ENCODE measurements at places on chromosomes 13 and 19.

GRCh38 chr19:53824134-53824611 is at the start of gene NLRP12:
Gene NLRP12, minus strand, starts transcription at chr19:53824314. Its CDS starts 140 bp downstream, at chr19:53824174.
- DNase-seq = peak; percentile 80

- peak; percentile 56 for DNase-seq
Observed at GRCh38 chr13:103844471-103844870, 778.3 kb upstream of the SLC10A2 start.

GRCh38 chr13:40801255-40802217 is 12.1 kb downstream of the SLC25A15 start:
- no peak for DNase-seq

- no peak for DNase-seq
Observed at GRCh38 chr19:16373989-16374388, 49.4 kb downstream of the KLF2 start.

- no peak for DNase-seq
Observed at GRCh38 chr13:76754414-76754813, 131.8 kb downstream of the KCTD12 start.

DNA sequence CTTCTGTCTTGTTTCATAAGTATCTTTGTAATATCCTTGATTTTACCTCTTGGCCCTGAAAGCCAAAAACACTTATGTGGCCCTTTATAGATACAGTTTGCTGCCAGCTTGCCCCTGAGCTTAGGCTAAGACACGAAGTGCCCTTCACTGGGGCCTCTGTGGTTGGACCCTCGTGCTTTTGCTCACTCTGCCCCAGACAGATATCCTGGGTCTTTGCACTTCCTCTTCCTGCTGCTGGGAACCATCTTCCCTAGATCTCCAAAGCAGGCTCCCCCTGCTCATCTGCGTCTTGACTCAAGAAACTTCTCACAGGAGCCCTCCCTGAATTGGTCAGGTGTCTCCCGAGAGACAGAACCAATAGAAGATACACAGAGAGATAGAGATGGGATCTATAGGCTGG is 2.0 kb upstream of the TNFSF14 start:
- DNase-seq = no peak

GRCh38 chr13:46527237-46527636 is 25.7 kb upstream of the LRCH1 start:
- no peak for DNase-seq

GRCh38 chr19:4324228-4324627 is 14.4 kb downstream of the STAP2 start:
- no peak for DNase-seq

DNA sequence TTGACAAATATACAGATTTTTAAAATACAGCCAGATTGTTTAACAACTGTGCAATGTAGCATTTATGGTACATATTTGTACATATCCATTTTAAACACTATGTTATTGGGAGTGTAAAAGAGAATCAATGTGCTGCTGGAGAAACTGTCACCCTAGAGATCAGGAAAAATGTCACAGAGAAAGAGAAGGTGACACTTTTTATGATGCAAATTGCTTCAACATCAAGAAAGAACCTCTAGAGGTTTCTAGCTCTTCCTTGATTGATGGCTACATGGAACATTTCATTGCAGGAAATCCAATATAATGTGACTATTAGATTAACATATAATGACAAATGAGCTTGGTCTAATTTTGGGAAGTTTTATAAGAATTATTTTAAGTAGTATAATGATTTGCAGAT is 1491.2 kb upstream of the PCDH20 start:
- no peak for DNase-seq

GRCh38 chr19:49874503-49875157 is 2.5 kb downstream of the AKT1S1 start:
- no peak for DNase-seq

- peak; percentile 9 for DNase-seq
Observed at GRCh38 chr13:48000559-48001113, 437 bp downstream of the SUCLA2 start.

GRCh38 chr13:46181840-46182490 is at the start of gene LCP1:
Gene LCP1, minus strand, starts transcription at chr13:46182177. Its CDS starts 22,515 bp downstream, at chr13:46159662.
- peak; percentile 95 for DNase-seq

- DNase-seq = no peak
Observed at GRCh38 chr19:19076476-19076875, 12.7 kb downstream of the SLC25A42 start.

DNA sequence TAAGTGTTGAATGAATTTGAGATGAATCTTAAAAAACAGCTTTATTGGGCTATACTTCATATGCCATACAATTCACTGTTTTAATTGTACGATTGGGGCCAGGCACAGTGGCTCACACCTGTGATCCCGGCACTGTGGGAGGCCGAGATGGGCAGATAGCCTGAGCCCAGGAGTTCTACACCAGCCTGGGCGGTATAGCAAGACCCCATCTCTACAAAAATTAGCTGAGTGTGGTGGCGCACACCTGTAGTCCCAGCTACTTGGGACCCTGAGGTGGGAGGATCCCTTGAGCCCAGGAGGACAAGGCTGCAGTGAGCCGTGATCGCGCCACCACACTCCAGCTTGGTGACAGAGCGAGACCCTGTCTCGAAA is 10.3 kb downstream of the ARID3A start:
- DNase-seq = no peak

DNA sequence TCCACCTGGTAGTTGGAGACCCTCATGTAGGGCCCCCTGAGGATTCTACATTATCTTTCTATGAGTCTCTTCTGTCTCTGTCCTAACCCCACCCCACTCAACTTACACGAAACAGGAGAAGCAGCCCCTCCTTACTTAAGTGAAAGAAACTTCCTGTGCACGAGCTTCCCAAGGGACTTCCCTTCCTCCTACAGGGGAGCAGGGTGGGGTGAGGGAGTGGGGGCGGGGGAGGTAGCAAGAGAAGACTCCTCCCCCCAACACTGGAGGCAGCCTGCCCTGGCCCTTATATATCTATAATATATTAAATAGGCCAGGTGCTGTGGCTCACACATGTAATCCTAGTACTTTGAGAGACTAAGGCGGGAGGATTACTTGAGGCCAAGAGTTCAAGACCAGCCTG is 5.5 kb upstream of the PDE4C start:
- no peak for DNase-seq

DNA sequence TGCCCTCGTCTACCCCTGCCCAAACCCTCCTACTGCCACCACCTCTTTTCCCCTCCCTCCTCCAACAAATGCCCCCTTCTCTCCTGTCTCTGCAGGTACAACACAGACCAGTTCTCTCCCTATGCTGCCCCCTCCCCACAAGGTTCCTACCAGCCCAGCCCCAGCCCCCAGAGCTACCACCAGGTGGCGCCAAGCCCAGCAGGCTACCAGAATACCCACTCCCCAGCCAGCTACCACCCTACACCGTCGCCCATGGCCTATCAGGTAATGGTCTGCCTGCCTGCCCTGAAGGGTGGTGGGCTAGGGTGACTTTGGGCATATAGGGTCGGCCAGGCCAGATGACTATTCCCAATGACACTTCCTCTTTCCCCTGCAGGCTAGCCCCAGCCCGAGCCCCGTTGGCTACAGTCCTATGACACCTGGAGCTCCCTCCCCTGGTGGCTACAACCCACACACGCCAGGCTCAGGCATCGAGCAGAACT is 6.5 kb upstream of the TIMM50 start:
- DNase-seq = peak; percentile 62

DNA sequence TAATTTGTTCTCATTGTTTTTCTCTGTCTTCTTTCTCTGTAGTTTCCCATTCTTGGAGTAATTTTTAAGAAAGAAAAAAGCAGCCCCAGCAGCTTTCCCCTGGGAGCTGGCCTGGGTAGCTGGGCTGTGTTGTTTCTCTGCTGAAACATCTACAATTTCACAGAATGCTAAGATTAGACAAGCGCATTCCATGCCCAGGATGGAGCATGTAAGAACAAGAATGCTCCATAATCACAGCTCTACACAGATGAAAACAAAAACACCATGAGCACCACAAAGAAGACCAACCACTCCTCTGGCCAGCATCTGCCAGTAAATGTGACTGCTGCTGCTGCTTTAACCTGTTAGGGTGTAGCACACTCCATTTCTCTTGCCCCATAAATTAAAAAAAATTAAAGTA is 239.2 kb upstream of the SLITRK1 start:
- no peak for DNase-seq

DNA sequence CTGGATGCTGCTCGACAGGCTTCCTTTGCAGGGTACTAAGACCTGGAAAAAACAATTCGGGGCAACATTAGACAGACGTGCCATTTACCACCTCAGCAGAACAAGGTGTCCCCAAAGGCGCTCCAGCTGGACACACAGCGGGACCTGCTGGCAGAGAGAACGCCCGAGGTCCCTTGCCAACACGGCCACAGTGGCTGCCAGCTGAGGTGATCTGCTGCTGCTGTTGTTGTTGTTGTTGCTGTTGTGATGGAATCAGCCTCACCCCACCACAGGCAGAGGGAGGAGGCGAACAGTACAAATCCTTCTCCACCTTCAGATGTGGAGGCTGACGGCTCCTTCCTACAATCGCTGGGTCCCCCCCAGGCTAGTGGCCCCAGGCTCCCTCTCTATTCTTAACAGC is 25.2 kb downstream of the ANKRD27 start:
- no peak for DNase-seq

DNA sequence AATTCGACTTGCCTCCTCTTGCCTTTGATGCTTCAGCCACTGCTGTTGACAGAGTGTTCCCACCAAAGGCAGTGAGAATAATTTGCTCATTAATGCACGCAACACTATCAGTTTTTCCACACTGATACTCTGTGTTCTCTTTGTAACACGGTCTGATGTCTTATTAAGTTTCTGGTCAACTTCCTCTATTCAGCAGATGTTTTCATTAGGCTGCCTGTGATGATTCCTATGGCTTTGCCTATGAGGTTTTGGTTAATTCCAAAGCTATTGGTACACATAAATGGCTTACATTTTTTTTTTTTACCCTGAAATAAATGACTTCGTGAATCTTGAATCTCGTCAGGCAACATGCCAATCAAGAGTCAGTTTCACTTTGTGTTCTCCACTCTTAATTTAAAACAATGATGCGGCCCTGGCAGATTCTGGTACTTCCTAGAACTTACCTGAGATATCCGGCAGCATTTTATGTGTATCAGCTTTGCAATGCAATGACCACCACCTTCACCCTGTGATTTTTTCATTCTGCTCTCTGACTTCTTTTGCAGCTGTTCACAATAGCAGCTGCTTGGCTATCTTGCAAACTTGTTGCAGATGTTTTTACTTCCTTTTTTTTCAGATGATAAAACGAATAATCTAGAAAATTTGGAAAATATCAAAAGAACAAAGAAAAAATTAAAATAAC is 27.5 kb upstream of the KL start:
- peak; percentile 82 for DNase-seq

- no peak for DNase-seq
Observed at GRCh38 chr19:39558624-39559117, 18.7 kb upstream of the EID2 start.

- DNase-seq = no peak
Observed at GRCh38 chr19:45764945-45765701, 3.9 kb downstream of the SIX5 start.

DNA sequence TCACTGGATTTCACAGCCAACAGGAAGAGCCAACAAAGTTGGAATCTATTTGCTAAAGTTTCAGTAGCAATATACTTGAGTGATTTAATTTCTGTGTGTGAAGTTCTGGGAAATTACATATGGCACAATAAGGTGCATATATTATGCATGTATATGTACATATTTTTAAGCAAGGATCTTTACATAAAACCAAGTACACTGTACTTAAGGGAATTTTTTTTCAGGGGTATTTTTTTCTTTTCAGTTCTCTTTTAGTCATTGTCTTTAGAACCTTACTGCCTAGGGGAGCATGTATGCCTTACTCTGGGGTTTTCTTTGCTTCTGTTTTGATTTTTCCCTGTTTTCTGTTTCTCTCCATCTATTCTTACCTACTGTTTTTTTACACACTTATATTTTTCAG is 7.4 kb downstream of the RAP2A start:
- no peak for DNase-seq

- DNase-seq = no peak
Observed at GRCh38 chr13:35792021-35792420, 315.5 kb upstream of the MAB21L1 start.

DNA sequence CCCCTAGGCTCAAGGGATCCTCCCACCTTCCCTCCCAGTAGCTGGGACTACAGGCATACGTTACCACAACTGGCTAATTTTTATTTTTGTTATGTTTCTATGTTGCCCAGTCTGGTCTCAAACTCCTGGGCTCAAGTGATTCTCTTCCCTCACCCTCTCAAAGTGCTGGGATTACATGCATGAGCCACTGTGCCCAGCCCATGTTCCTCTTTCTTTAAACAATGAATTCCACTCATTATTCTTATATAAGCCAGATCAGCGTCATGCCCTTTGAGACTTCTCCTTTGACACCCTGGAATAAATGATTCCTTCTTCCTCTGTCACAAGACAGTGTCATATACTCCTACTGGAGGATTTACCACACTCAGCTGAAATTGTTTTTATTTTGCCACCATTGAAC is 519.9 kb upstream of the SPRY2 start:
- no peak for DNase-seq

DNA sequence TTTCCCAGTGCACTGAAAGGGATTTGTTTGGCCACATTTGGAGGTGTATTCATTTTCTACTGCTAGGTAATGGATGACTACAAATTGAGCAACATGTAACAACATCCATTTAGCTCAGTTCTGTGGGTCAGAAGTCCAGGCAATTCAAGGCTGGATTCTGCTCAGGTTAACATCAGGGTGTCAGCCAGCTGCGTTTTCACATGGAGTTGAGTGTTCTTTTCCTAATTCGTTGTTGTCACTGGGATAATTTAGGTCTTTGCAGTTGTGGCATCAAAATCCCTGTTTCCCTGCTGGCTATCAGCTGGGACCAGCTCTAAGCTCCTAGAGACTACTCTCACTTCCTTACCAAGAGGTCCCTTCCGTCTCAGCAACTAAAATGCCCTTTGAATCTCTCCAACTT is 25.4 kb downstream of the MIR17HG start:
- no peak for DNase-seq

DNA sequence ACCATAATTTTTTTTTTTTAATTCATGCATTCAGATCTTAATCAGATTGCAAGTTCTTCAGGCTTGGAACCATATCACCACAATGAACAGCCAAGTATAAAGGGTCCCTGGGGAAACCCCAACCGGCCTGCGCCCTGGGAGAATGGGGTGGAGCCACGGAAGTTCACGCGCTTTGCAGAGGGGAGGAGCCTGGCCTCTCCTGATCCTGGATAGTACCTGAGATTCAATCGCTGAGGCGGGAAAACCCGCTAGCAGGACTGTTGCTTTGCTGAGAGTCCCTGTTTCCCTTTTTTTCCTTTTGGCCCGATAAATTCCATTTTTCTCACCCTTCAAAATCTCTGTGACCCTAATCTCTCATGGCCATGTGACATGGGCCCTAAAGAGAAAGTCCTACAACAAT is 385.1 kb downstream of the IRS2 start:
- DNase-seq = no peak

- peak; percentile 62 for DNase-seq
Observed at GRCh38 chr19:36420961-36421748, 2.7 kb upstream of the ZFP82 start.

DNA sequence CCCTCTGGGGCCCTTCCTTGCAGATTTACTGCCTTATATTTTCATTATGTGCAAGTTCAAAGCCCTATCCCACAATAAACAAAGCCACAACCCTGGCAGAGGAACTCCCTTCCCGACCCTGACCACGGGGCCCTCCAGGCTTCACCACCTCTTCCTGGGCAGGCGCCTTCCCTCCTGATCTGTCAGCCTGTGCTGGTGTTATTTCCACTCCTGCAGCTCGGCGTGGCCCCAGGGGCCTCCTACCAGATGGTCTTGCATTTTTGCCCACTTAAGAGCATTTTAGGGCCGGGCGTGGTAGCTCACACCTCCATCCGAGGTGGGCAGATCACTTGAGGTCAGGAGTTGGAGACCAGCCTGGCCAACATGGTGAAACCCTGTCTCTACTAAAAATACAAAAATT is 22.8 kb downstream of the SLC15A1 start:
- no peak for DNase-seq
